ENCODE measurements at places on chromosomes 12 and 14. TPM values are rescaled to one million over a fixed set of nuclear protein-coding genes. Genes with fewer than 3 reads are reported as not detected.

DNA sequence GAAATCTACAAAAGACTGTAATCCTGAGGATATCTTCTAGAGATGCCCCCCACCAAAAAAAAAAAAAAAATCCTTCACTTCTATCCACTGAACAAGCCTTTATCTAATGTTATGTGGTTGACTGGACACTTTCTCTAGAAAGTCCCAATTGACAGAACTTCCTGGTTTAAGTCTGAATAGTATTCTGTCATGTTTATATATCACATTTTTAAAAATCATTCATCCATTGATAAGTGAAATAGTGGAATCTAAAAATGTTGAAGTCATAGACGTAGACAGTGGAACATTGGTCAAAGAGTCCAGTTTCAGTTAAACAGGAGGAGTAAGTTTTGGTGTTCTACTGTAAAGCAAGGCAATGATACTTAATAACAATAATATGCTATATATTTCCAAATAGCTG, 297.0 kb downstream of the SSPN start:
- ATAC-seq, result no peak

GRCh38 chr14:22536853-22537338, 52.1 kb downstream of the DAD1 start:
- peak; percentile 100 for ATAC-seq

DNA sequence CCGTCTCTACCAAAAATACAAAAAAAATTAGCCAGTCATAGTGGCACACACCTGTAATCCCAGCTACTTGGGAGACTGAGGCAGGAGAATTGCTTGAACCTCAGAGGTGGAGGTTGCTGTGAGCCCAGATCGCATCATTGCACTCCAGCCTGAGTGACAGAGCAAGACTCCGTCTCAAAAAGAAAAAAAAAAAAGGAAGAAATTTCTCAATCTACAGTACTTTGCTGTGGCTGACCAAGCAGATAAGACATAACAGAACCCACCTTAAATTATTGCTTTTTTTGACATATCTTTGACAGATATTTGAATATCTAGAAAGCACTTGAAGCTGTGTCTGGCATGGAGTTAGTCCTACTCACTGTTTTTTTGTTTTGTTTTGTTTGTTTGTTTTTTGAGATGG, 34.9 kb upstream of the HNF1A start:
- ATAC-seq, result no peak

Gene KRT72
- total RNA-seq, result not detected

DNA sequence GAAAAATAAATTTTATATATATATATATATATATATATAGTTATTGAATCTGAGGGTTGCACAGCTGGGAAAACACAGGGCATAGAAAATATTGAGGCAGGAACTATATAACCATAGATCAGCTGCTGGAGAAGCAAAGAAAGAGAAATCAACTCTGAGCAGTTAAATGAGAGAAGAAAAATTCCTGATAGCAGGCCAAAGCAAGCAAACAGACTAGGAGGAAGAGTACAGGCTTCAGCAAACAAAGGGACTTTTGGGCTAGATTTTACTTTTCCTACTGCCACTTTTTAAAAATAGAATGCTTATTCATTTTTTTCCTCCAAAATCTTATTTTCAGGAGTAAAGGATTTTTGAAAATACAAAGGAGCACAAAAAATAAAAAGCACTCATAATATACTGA, 216.0 kb upstream of the PRKD1 start:
- ATAC-seq, result no peak

- no peak for ATAC-seq
These were observed 68.7 kb downstream of the RGS6 start for GRCh38 chr14:72000907-72001306.

Gene CDCA3
- 32.4 TPM for total RNA-seq

Gene AQP5
- 0.73 TPM for total RNA-seq

GRCh38 chr12:95859344-95859816, 628 bp downstream of the SNRPF start:
- ATAC-seq, result peak; percentile 11

DNA sequence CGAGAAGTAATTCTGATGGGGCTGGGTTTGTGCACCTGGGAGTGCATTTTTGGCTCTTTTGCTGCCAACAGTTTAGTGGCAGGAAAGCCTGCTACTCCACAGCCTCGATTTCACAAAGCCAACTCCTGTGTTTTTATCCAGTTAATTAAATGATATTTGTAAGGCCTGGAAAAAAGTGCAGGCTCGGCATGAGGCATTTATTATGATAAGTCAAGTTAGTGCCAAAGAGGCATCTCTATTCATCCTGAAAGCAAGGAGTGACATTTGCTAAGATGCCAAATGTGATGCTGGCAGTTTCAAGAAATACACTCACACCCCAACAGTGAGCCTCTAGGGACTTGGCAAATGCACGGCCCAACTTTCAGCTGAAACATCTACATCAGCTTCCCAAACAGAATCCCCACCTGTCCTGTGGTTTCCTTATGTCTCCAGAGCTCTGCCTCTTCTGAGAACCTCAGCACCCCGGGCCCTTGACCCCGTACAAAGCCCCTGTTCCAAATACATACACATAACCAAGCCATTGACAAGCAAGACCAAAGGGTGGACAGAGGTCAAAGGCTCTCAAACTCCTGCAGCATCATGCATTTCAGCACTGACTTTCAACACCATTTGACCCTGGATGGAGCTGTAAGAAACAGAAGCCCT, 955.1 kb upstream of the TMEM132C start:
- ATAC-seq, result no peak

- ATAC-seq, result no peak
These were observed 17.2 kb upstream of the CCER1 start for GRCh38 chr12:90972226-90972625.

Gene KIF5A
- 64.4 TPM for total RNA-seq

GRCh38 chr12:31308116-31308515, 17.8 kb downstream of the SINHCAF start:
- no peak for ATAC-seq

Gene SDR9C7
- total RNA-seq, result not detected

Gene GPR68
- 1.9 TPM for total RNA-seq

GRCh38 chr14:73180385-73180805, 44.1 kb downstream of the PSEN1 start:
- ATAC-seq, result peak; percentile 91

GRCh38 chr14:71524320-71524982, 407.8 kb upstream of the RGS6 start:
- ATAC-seq, result no peak

GRCh38 chr14:69930780-69931379, 51.7 kb downstream of the SMOC1 start:
- ATAC-seq, result no peak

DNA sequence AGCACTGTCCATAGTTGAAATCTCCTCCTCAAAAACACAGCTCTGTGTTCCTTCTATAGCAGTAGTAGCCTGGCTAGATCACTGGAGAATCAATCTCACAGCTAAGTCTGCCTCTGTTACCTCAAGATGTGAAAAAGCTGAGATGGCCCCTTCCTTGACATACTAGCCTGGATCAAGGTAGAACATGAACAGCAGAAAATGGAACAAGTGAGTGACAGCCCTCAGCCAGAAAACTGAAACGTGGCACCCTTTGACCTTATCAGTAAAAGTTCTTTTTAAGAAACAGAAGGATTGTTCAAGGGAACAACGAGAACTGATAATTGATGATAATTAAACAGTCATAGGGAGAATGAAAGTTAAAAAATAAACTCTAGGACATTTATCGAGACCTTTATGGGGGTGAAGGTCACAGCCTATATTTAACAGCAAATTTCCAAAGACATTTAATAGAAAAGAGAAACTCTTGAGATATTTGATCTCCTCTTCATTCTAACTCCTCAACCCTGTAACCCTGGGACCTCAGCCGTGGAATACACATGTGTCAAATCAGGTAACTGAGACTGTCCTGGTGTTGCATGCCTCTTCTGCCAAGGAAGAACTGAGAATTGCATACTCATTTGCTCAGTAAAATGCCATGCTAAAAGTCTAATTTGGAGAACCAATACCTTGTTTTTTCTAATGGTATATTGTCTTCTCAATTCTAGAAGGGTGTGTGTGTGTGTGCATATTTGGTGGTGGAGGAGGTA, 258.0 kb upstream of the ATP2B1 start:
- ATAC-seq, result no peak

Gene ASPG
- 0.52 TPM for total RNA-seq

- ATAC-seq, result peak; percentile 49
These were observed 68.7 kb downstream of the RPAP3 start for GRCh38 chr12:47636908-47637780.

Gene RAPGEF3
- total RNA-seq, result 3.8 TPM

- ATAC-seq, result peak; percentile 19
These were observed 4.1 kb downstream of the CLEC2B start for GRCh38 chr12:9864913-9865675.

Gene ALDH1L2
- total RNA-seq, result 22.0 TPM

Gene ANKRD33
- total RNA-seq, result 0.14 TPM

GRCh38 chr14:74985028-74985310, 17.8 kb upstream of the EIF2B2 start:
- no peak for ATAC-seq

DNA sequence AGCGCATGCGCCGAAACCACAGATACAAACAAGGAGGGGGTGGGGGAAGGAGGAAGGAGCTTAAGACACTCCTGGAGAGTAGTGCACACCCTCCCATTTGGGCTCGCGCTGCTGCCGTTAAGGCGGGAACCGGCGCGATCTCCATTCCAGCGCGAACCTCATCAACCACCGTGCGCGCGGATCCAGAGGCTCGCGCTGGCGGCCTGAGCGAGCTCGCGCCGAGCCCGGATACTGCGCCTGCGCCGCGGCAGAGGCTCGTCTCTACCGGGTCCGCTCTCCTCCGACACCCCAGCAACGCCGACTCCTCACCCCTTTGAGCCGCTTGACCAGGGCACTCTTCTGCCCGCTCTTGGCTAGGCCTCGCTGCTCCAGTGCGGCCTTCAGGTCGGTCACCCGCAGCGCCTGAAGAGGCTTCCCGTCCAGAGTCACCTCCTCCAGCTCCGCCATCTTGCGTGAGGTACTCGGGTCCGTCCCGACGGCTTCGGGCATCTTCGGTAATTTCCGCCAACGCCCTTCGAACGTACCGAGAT, at the start of gene ACIN1:
ACIN1 (minus strand) TSS at position 471 of the 530 bp plus-strand sequence; CDS start at position 447, 24 bp downstream.
- ATAC-seq, result peak; percentile 34

DNA sequence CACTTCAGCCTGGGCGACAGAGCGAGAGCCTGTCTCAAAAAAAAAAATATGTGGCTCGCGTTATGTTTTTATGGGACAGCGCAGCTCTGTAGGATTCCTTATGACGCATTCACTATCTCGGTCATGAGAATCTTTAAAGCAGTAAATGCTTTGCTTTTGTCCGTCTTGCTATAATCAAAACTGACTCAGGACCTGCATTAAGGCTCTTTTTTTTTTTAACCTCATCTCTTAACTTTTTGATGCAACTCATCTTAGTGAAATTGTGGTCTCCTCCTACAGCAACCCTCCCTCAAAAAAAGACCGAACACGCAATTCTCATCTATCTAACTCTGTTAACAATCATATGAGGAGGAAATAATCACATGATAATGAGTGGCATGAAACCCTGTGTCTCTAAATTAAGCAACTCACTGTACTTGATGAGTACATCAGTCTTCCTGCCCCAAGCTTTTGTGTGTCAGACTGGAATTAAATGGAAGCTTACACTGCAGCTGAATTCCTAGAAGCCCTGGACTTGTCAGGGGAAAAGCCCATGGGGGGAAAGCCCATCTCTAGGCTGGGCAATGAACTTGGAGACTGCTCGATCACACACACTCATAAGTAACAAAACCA, 4.3 kb downstream of the P2RX4 start:
- ATAC-seq, result no peak

DNA sequence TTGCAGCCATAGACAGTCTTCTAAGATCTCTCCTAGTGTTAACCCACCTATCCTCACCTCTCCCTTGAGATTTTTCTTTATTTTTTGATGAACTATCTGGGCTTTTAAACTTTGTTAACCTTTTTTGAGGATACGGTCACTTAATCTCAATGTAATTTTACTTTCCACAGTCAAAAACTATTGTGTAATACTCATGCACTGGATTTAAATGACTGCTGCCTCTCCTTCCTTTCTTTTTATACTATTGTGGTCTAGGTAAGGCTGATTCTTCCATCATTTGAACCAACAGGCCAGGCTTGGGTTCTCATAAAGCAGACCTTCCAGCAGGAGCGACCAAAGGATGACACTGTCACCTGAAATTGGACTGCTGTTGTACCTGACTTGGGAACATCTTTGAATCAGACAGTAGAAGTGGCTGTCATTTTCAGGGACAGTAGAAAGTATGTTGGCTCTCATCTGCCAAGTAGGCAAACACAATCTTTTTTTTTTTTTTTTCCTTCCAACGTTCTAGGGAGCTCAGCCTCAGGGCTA, 689 bp upstream of the PDE3A start:
- no peak for ATAC-seq

DNA sequence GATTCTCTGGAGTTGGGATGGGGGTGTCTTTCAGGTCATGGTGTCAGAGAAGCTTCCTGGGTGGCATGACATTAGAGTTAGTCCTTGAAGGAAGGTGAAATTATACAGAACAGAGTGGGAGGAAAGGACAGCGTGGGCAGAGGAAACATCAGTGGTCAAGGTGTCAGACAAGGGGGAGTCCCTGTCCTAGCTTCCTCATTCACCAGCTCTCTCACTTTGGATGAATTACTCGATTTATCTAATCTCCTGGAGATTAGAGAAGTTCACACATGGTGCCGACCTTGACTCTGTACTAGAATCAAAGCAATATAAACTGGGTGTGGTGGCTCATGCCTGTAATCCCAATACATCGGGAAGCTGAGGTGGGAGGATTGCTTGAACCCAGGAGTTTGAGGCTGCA, 492.9 kb downstream of the VRK1 start:
- no peak for ATAC-seq

DNA sequence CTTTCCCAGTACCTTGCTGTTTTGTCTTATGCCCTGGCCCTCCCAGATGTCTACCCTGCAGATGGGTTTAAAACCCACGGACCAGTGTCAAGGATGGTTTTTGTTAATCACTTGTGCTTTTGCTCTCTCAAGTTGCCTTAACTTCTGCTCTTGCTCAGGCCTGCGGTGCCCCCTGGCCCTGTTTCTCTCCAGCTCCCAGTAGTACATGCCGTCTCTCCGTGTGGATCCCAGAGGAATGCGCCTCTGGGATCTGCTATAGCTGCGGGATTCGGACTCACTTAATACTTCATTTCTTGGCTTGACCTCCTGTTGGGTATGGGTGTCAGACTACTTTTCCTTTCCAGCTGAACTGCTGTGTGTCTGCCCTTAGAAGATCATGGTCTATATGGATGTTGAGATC, 14.5 kb downstream of the PLEKHG3 start:
- ATAC-seq, result no peak

DNA sequence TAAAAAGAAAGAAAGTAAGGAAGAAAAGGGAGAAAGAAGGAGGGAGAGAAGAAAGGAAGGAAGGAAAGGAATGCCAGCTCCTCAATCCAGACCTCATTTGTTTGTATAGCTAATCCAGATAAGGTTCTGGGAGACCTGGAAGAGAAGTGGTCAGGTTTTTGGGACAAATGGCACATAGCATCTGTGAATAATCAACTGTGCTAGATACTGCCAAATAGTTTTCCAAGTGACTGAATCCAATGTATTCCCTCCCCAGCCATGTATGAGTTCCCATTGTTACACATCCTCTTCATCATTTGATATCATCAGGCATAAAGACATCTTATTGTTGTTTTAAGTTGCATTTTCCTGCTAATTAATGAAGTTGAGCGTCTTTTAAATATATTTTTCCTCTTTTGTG, 18.6 kb upstream of the PTGR2 start:
- no peak for ATAC-seq

All from motor neuron (in vitro differentiated cells).